ENCODE measurements at places on chromosomes 16 and 17. TPM values are rescaled to one million over a fixed set of nuclear protein-coding genes. Genes with fewer than 3 reads are reported as not detected.

DNA sequence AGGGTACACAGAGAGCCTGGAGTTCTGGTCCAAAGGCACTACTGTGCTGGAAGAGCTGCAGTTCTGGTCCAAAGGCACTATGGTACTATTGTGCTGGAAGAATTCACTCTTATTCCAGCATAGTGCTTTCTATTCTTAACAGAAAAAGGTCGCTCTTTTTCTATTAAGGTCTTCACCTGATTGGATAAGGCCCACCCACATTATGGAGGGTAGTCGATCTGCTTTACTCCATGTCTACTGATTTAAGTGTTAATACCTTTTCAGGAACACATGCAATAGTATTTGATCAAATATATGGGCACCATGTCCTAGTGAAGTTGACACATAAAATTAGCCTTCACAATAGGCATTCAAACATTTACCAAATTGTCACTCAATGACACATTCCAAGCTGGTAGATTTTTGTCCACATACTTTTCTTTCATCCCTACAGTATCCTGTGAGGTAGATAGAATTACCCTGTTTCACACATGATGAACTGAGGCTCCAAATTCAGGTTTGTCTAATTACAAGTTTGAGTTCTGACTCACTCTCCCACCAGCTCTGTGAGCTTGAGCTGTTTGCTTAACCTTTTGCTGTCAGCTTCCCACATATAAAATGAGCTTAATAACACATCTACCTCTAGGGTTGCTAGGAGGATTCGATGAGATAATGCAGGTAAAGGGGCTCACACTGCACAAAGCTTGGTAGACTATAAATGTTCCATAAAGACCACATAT lies 129.9 kb downstream of the AIPL1 start:
- H3K27ac ChIP-seq, result no peak overlapping the region
- no peaks in the 10 kb centered on the region for H3K27me3 ChIP-seq
- no peak overlapping the region for H3K4me3 ChIP-seq
- H3K36me3 ChIP-seq, result no peaks in the 10 kb centered on the region
- no peaks in the 10 kb centered on the region for H3K4me1 ChIP-seq
- DNase-seq, result no peak

Gene DOC2B
- 12.5 TPM for total RNA-seq

Gene POLG2
- 12.7 TPM for total RNA-seq

DNA sequence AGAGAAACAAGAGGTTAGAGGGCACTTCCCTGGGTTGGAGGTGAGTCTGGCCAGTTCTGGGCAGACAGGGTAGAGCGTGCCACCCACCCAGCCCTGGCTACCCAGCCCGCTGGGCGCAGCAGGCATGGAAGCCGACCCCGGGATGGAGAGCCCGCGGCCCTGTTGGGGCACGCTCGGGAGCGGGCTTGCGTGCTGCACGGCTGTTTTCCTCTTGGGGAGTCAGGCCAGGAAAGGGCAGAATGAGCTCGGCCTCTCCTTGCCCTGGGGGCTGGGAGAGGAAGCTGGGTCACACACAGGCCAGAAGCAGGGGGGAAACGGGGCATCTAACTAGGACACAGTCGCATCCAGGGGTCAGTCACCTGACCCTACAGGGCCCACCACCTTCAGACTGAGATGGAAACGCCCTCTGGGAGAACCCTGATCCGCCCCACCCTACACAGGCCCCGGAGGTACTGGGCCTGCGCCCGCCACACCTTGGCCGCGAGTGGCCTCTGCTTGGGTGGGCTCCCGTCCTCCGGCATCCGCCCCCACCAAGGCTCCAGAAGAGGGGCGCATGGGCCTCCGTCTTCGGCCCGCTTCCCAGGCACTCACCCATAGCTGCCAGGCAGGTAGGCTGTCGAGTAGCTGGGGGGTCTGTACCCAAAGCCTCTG lies 1.2 kb downstream of the SOX15 start:
- H3K27ac ChIP-seq, result peak overlapping the region; percentile 86
- peaks cover 30% of the 10 kb centered on the region for H3K36me3 ChIP-seq
- no peak for DNase-seq

DNA sequence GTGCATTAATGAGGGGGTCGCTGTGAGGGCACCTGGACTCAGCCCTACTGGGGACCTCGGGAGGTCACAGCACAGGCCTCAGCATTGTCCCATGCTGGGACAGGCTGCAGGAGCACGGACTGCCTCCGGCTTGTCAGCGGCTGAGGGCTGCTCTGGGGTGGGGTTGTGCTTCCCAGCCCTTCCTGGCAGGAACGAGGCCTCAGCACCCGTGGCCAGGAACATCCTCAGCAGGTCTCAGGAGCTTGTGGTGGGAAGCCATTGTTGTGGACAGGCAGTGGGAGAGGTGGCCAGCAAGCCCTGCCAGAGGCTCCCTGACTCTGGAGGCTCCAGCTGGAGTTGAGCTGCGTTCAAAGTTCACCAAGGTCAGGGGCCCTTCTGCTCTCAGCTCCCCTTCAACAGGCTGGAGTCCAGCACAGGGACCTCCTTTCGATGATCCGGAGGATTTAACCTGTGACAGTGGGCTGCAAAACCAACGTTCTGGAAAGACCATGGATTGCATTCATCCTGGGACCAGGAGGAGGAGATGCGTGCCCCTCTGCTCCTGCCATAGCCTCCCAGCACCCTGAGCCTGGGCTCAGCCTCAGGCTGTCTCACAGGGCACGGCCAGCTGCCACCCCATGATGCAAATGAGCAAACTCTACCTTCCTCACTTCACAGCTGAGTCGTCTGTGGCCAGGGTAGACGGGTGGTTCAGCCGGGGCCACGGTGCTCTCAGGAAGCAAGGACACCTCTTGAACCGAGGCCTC lies 32.6 kb downstream of the FOXL1 start:
- no peak overlapping the region for H3K4me3 ChIP-seq
- H3K4me1 ChIP-seq, result no peaks in the 10 kb centered on the region
- no peaks in the 10 kb centered on the region for H3K36me3 ChIP-seq
- H3K27me3 ChIP-seq, result peaks cover 9% of the 10 kb centered on the region
- no peak for DNase-seq

DNA sequence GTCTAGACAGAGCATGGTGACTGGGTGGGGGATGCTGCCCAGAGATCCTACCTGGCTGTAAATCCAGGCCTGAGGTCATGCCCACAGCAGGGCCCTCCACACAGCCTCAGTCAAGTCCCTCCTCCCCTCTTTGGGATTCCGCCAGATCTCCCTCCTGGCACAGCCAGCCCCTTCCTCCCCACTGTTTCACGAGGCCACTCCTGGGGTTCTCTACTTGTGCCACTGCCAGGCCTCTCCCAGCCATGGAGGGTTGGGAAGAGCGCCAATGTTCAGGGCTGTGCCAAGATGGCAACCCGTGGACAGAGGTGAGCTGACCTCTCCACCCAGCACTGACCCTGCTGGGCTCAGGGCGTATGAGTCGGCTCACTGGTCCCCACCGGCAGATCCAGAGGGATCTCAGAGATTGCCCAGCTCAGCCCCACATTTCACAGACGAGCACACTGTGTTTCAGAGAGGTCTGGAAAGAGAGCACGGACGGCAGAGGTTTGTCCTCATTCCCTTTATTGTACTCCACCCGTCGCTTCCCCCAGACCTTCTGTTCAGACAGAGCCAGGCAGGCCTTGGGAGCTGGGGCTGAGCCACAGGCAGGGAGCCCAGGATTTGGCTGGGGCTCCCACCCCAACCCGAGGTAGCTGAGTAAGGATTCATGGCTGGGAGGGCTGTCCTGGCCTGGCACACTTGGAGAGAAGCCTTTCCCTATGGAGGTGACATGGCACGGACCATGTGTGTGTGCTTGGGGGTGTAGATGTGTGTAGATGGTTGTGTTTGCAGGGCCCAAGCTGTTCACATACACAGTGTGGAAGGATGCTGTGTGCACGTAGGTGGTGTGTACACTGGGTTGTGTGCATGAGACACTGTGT lies 3.5 kb upstream of the CAMKK1 start:
- no peak for DNase-seq
- H3K4me3 ChIP-seq, result no peak overlapping the region
- no peaks in the 10 kb centered on the region for H3K27me3 ChIP-seq
- no peaks in the 10 kb centered on the region for H3K4me1 ChIP-seq

- H3K27me3 ChIP-seq, result no peaks in the 10 kb centered on the region
- H3K4me1 ChIP-seq, result peaks cover 15% of the 10 kb centered on the region
- no peak overlapping the region for H3K4me3 ChIP-seq
- H3K36me3 ChIP-seq, result no peaks in the 10 kb centered on the region
Observed at GRCh38 chr17:30093463-30094147, 23.0 kb upstream of the NSRP1 start.

DNA sequence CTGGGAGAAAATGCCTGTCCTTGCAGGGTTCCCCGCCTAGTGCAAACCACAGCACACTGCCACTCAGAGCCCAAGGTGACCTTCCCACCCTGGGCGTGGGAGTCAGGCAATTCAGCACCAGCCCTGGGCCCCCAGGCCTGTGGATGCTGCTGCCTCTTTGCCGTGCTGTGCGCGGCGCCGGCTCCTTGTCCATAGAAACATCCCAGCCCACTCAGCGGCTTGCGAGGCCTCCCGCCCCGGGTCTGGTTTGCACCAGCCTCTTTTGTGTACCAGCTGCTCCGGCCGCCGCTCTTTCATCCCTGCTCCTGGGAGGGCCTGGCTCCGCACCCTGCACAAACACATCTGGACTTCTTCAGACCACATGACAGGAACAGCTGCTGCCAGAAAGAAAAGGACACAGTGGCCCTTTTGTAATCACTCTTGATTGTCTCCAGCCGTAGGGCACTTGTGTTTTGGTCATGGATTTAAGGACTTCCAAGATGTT lies 75.4 kb upstream of the SDK2 start:
- no peaks in the 10 kb centered on the region for H3K27me3 ChIP-seq
- peaks cover 19% of the 10 kb centered on the region for H3K4me1 ChIP-seq
- H3K4me3 ChIP-seq, result no peak overlapping the region
- no peaks in the 10 kb centered on the region for H3K36me3 ChIP-seq

Gene MAP2K6
- total RNA-seq, result 4.6 TPM

Gene MYADML2
- total RNA-seq, result not detected

Gene GP1BA
- not detected for total RNA-seq

Gene OR4D1
- not detected for total RNA-seq

- H3K27me3 ChIP-seq, result no peaks in the 10 kb centered on the region
- H3K27ac ChIP-seq, result no peak overlapping the region
- H3K4me3 ChIP-seq, result no peak overlapping the region
- H3K4me1 ChIP-seq, result peaks cover 6% of the 10 kb centered on the region
- peaks cover 30% of the 10 kb centered on the region for H3K36me3 ChIP-seq
Observed at GRCh38 chr16:11708421-11708820, 34.2 kb downstream of the TXNDC11 start.

Gene ENPP7
- not detected for total RNA-seq

DNA sequence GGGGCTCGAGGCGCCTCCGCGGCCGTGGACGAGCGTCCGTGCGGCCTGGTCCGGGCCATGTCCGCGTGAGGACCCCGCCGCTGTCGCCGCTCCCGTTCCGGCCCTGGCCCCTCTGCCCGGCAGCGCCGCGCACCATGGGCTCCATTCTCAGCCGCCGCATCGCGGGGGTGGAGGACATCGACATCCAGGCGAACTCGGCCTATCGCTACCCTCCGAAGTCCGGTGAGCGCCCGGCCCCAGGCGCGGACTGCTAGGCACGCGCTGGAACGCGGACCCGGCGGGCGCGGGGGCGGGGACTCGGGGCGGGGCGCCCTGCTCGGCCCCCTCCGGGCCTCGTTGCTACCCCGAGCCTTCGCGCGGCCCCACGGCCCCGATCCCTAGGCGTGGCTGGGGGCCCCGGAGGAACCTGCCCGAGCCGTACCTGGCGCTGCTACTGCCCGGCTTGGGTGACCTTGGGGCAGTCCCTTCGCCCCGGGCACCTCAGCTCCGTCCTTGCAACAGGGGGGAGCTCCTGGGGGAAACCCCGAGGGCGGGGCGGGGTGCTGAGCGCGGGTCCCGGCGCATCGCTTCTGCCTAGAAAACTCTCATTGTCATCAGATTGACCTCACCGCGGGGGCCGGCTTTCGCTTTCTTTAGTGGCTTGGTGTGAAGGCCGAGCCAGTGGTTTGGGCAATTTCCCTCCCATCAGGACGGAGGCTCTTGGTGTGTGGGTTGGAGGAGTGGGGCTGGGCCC lies 367 bp downstream of the MGRN1 start:
- no peaks in the 10 kb centered on the region for H3K4me1 ChIP-seq
- H3K4me3 ChIP-seq, result peak overlapping the region; percentile 91
- peak; percentile 85 for DNase-seq
- no peaks in the 10 kb centered on the region for H3K36me3 ChIP-seq
- H3K27ac ChIP-seq, result peak overlapping the region; percentile 96
- H3K27me3 ChIP-seq, result no peaks in the 10 kb centered on the region

Gene PRSS21
- not detected for total RNA-seq

Gene EVPLL
- total RNA-seq, result not detected

Gene SNX20
- total RNA-seq, result 1.5 TPM

Gene CORO1A
- total RNA-seq, result 14.7 TPM

DNA sequence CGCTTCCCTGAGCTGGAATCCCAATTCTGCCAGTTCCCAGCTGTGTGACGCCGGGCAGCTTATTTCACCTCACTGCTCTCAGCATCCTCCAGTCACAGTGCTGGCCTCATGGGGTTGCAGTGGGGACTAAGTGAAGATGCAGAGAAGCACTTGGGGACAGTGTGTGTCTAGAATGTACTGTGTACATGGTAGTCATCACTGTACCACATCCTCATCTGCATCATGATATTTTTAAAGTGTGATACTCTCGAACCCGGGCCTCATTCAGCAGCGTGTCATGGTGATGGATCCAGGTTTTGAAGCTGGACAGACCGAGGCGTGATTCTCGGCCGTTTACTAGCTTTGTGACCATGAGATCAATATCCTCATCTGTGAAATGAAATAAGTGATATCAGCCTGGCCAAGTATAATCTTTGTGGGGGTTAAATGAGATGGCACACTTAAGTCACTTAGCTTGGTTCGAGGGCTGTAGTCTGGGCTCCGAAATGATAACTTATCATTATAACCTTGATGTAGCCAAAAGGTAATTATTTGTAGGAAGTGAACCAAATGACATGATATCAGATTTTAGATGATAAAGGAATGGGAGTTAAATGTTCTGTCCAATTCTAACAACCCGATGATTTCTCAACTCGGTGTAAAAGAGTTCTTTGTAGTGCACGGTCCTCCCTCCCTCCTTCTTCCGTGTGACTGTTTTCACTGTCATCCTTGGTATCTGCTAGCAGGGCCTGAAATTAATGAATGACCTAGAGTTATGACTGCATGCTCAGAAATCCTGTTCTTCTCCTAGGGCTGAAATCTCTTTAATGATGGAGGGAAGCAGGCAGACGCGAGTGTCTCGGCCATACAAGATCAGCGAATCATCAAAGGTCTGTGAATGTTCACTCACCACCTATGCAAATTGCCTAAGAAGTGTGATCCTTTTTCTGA lies 2.0 kb downstream of the KLHL36 start:
- H3K27ac ChIP-seq, result peak overlapping the region; percentile 19
- H3K36me3 ChIP-seq, result peaks cover 21% of the 10 kb centered on the region
- peaks cover 22% of the 10 kb centered on the region for H3K4me1 ChIP-seq
- no peaks in the 10 kb centered on the region for H3K27me3 ChIP-seq
- H3K4me3 ChIP-seq, result no peak overlapping the region

- peak overlapping the region; percentile 86 for H3K27ac ChIP-seq
- H3K4me3 ChIP-seq, result peak overlapping the region; percentile 63
- no peaks in the 10 kb centered on the region for H3K36me3 ChIP-seq
Observed at GRCh38 chr17:17722081-17722905, 41.0 kb downstream of the RAI1 start.

Gene KRT36
- not detected for total RNA-seq

Gene GDPD1
- total RNA-seq, result 2.9 TPM

Gene TBX6
- 1.2 TPM for total RNA-seq
